Chondrocyte (in vitro differentiated cells): ENCODE measurements at places on chromosomes 13 and 19. TPM values are rescaled to one million over a fixed set of nuclear protein-coding genes. Genes with fewer than 3 reads are reported as not detected.

Gene CPB2
- total RNA-seq: not detected in 3 replicates

Gene PNPLA6
- total RNA-seq: 78.1 to 97.9 TPM (median 87.9 TPM) in 3 replicates

Gene FLT3
- not detected in 3 replicates for total RNA-seq

Gene KCNC3
- total RNA-seq: 4.9 to 9.3 TPM (median 8.9 TPM) in 3 replicates

Gene EEF1AKMT1
- 9.4 to 12.7 TPM (median 10.1 TPM) in 3 replicates for total RNA-seq
